ENCODE measurements at places on chromosomes 4 and X.

GRCh38 chr4:119666653-119667091, 38.1 kb upstream of the PDE5A start:
- DNase-seq = peak; percentile 35

GRCh38 chrX:30039768-30040167, 175.6 kb upstream of the MAGEB2 start:
- peak; percentile 24 for DNase-seq

- no peak for DNase-seq
Measured at GRCh38 chr4:136573460-136573859, 958.8 kb downstream of the PCDH18 start.

DNA sequence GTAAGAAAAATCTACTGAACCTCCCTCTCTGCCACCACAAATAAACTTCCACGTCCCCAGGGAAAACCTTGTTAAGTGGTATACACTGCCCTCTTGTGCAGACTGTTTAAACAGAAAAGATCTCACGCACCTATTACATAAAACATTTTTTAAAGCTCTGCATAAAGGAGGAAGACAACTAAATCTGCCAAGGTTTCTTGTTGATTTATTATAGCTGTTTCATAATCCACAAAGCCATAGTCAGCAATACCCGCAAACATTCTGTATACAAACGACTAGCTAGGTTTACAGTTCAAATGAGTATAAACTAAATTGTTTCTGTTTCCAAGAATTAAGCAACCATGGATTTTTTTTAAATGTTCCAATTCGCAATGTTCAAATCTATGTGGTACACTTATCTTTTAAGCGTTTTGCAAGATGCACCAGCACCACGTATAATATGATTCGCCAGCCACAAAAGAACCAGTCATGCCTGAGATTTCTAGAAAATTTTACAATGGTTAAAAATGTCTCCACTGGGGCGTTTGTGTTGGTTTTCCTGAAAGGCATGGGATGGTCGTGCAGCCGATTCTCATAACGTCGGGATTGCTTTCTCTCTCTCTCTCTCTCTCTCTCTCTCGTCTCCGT, 164.6 kb downstream of the PRKX start:
- DNase-seq = peak; percentile 78

GRCh38 chr4:10272511-10272910, 155.9 kb upstream of the WDR1 start:
- DNase-seq = no peak

GRCh38 chrX:7045238-7045955, 102.1 kb upstream of the STS start:
- no peak for DNase-seq

DNA sequence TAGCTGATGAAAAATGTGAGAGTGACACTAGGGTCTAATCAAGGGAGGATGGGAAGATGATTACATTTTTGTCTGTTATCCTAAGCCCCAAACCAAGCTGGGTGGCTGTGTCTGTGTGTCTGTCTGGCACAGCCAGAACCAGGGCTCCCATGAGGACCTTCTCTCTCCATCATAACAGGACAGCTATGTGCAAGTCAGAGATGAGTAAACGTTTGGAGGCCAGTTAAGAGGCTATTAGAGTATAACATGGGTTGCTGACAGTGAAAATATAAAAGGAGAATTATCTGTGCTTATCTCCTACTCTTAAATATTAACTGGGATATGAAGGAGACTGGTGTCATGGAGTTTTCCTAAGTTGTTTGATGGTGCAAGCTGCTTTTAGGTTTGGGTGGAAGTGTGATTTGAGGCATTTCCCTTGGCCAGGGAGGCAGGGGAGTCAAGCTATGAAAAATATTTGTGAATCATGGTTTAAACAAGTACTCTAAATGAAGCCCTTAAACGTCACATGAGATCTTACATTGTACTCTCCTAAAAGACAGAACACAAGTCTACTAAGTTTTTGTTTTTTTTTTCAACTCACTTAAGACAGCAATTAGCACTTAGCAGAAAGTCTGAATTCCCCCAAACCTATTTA, 156.2 kb downstream of the ENOX2 start:
- no peak for DNase-seq

DNA sequence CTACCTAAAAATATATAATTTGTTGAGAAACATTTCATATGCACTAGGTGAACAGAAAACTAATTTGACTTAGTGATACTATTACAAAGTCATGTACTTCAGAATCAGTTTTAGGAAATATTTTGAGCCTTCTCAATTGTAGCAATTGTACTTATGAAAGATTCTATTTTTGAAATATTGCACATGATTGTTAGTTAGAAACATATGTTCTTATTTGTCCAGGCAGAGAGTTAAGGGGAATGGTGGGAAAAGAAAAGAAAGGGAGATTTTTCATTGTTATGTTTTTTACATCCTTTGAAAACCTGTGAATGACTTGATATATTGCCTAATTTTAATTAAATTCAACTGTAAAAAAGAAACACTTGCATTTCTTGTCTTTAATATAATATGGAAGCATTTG, 66.0 kb downstream of the GLRB start:
- DNase-seq = no peak

DNA sequence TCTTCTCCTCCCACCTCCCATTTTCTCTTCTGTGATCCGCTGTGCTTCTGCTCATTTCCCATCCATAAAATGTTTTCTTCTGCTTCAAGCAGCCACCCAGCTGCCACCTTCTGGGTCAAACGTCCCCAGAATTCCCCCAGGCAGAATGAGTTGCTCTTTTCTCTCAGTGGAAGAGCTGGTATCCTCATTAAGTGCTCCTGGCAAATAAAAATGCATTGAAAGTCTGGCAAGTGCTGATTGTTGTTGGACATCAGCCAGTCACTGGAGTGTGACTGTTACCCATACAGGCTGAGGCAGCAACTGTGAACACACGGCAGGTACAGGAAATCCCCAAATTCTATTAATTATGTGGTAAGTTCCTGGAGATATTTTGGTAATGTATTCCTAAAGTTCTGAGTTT, 52.6 kb downstream of the LIMCH1 start:
- DNase-seq = no peak

GRCh38 chrX:84724576-84724975, 222.3 kb upstream of the HDX start:
- DNase-seq = no peak
